Stimulated activated CD8-positive, alpha-beta memory T cell treated with anti-CD3 and anti-CD28 coated beads, Interleukin-7, amount 100 ng/mL, for 48 hours (primary cell): ENCODE measurements at places on chromosomes 16 and 17.

- peak; percentile 33 for DNase-seq
These were observed 2.7 kb downstream of the NDUFAF8 start for GRCh38 chr17:81241648-81242420.

DNA sequence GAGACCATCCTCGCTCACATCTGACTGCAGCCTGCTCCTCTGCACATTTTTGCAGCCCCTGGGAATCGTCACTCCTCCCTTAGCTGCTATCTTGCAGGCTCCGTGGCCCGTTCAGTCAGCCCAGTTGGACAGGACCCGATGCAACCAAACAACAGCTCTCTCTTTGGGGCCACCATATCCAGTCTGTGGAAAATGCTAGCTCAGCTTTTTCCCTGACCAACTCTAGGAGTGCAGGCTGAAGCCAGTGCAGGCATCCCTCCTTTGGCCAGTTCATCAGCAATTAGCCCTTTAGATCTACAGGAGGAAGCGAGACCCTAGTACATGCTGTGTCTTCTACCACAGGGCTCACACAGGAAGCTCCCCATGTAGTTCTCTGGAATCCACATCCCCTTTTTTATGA lies 182.1 kb downstream of the HS3ST3A1 start:
- no peak for DNase-seq

GRCh38 chr17:66984730-66985129 lies 20.2 kb downstream of the CACNG4 start:
- DNase-seq = no peak

- DNase-seq = no peak
These were observed 3.7 kb upstream of the ABCA9 start for GRCh38 chr17:69064476-69064875.

GRCh38 chr16:72501739-72502593 lies 330.0 kb upstream of the PMFBP1 start:
- DNase-seq = no peak

DNA sequence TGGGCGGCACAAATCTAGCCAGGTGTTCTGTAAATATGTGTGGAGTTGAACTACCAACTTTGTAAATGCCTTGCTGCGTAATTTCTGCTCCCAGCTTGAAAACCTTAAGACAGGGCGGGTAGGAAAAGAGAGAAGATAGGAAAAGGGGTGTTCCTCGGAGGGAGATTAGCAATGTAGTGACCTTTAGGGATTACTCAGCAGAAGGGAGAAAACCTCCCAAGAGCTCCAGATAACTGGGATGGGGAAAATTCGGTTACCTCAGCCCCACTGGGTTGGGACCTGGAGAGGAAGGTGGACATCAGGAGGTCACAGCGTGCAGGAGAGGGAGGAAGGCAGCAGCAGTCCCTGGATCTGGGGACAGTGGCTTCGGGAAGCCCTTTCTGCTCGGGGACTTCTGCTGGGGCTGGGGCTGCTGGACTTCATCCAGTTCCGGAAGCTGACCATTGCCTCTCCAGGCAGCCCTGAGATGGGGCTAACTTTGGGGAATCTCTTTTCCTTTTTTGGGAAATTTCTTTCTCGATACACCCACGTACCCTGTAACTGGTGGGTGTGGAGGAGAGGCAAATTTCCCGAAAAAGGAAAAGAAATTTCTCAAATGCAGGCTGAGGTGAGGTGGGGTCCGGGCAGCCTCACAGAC lies 39.2 kb downstream of the MPRIP start:
- DNase-seq = no peak

DNA sequence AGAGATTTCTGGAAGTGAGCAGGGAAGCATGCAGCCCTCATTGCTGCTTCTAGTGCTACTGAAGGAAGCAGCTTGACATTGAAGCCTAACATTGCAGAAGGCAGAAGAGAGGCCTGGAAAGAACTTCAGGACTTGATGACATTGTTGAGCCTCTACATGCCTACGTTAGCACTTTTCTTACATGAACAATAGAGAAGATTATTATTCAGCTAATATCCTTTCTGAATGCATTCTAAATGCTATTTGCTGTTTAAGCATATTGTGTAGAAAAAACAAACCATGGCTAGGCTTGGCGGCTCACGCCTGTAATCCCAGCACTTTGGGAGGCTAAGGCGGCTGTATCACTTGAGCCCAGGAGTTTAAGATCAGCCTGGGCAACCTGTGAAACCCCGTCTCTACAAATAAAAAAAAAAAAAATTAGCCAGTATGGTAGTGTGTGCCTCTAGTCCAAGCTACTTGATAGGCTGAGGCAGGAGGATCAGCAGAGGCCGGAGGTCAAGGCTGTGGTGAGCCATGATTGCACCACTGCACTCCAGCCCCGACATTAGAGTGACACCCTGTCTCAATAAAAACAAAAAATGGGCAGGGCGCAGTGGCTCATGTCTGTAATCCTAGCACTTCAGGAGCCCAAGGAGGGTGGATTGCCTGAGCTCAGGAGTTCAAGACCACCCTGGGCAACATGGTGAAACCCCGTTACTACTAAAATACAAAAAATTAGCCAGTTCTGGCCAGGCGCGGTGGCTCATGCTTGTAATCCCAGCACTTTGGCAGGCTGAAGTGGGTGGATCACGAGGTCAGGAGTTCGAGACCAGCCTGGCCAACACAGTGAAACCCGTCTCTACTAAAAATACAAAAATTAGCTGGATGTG lies 2.2 kb upstream of the AURKB start:
- DNase-seq = no peak

DNA sequence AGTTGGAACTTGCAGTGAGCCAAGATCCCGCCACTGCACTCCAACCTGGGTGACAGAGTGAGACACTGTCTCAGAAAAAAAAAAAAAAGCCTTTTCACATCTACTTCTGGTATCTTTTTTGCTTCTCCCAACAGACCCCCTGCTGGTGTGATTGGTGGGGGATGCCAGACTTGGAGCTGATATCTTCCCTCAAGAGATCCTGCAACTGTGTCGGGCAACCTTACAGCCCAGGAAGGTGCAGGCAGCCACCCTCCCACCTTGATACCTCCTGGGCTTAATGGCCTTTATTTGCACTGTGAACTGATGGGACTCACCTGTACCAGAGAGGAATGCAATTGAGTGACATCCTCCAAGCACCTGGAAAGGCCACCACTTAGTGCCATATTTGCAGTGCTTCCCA lies 142.3 kb downstream of the RGS9 start:
- DNase-seq = no peak

DNA sequence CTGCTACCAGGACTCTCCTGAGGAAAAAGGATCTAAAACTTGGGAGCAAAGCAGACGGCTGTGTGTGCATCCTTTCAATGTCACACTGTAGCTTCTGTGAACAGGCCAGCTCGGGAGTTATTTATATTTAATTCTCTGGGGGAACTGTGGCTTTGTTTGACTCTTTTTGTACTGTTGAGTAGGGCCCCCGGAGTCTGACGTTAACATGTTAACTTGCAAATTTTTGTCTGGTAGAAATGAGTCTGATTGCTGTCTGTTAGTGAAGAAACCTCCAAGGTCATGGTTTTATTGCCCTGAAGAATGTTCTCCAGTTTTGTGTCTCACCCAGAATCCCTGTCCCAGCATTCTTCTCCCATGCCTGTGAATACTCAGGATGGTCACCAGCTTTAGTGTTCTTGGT lies 14.2 kb upstream of the KCNG4 start:
- DNase-seq = no peak

- DNase-seq = no peak
These were observed 15.7 kb upstream of the CCL1 start for GRCh38 chr17:34378664-34379101.

GRCh38 chr16:75024594-75024993 lies 25.8 kb downstream of the ZNRF1 start:
- DNase-seq = no peak

DNA sequence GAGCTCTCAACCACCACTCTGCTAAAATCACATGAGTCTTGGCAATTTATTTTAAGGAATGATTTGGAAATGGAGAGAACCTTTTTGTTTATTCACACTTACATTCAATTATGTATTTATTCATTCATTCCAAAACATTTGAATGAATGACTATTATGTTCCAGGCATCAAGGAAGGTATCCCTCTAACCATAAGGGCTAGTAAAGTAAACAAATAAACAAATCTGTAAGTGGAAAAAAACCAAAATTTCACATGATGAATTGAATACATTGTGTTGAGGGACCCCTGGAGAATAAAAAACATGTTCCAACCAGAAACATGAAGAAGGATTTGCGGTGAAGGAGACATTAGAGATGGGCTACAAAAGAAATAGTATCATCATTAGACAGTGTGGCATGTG lies 677.8 kb downstream of the TOX3 start:
- DNase-seq = no peak

DNA sequence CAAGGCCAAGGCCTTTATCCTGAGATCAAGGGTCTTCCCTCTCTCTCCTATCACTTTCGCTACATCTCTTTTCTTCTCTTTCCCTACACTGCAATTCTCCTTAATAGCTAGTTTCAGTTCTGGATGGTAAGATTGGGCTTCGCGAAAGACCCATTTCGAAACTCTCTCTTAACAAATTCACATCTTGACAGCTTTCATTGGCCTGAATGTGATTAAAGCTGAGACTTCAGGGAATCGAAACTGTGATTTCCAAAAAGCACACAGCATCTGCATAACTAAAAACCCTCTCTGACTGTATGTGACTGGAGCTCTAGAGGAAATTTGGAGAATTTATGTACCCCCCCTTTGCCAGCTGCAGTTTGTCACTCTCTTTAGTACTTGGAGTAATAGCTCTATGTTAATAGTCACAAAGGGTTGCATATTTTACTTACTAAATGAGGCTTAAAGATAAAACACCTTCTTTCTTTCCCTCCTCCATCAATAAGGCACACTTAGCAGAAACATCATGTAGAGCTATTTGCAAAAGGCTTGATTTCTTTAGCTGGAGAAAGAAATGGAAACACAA lies 105.3 kb upstream of the FAM20A start:
- DNase-seq = no peak

DNA sequence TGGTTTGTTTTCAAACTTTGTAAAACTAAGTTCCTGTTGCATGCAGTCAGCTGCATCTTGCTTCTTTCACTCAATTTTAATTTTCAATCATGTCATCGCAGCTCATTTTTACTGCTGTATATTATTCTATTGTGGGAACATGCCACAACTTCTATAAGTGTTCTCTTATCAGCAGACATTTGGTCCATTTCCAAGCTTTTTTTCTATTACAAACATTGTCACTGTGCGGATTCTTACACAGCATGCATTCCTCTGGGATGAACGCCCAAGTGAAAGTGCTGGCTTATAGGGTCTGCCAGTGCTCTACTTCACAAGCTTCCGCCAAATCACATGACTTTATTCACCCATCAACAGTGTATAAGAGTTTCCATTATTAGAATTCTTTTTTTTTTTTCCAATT lies 22.7 kb downstream of the GINS3 start:
- no peak for DNase-seq

DNA sequence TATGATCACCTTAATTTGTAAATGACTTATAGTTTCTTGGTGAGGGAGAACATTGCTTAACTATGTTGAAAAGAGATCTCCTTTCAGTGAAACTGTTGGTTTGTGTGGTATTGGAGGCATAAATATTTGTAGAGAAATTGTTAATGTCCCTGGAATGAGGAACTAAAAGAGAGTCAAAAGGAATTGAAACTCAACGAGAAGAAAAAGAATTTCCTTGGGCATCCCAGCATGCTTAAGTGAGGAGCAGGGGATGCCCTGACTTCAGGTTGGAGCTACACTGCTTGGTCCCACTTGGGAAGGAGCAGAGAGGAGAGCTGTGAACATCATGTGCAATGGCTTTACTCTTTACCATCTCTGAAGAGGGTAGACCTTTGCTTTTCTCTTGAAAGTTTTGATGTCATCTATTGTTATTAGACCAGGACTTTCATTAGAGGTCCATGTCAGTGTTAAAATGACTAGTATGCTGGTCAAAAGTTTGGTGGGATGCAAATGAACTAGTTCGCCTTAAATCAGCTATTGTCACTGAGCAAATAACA lies 21.7 kb downstream of the KRT23 start:
- no peak for DNase-seq

GRCh38 chr16:15749371-15749770 lies 99.3 kb downstream of the NDE1 start:
- DNase-seq = no peak

DNA sequence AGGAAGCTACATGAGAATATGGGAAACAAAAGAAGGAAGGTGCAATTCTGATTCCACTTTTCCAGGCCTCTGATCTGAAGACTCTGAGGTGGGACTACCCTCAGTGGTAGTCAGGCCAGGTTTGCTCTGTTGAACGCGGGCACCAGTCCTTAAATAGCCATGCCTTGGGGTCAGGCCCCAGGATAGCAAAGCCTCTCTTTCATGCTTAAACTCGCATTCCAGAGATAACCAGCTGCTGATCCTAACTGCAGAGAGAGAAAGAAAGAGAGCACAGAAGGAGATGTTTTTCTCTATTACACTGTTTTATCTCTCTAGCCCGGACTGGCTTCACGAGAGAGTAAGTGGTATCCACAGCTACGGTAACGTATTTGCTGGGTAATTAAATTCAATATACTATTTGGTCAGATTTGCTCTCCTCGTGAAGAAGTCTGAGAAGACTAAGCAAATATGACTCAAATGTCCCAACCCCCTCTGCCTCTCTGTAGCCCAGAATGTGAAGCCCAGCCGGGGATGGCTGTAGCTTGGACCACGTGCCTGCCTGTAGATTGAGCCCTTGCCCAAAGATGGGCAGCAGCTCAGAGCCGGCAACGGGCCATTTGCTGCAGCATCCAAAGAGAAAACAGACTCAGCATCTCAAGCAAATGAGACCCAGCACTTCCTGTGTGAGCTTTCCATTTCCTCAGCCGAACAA lies 122.2 kb downstream of the SMG6 start:
- no peak for DNase-seq

DNA sequence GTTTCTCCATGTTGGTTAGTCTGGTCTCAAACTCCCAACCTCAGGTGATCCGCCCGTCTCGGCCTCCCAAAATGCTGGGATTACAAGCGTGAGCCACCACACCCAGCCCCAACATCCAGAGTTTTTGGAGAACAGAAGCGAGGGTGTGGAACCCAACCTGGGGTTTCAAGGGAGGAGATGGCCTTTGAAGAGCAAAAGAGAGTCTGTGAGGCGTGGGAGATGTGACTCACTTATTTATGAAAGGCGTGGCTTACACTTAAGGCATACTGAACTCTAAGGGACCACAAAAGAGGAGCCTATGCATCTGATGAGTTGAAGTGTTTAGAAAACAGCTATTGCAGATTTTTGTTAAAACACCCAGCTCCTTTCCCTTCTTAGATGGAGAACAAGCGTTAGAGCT lies 18.9 kb downstream of the ARSG start:
- no peak for DNase-seq

GRCh38 chr17:82528484-82529265 lies 9.1 kb downstream of the FOXK2 start:
- no peak for DNase-seq

DNA sequence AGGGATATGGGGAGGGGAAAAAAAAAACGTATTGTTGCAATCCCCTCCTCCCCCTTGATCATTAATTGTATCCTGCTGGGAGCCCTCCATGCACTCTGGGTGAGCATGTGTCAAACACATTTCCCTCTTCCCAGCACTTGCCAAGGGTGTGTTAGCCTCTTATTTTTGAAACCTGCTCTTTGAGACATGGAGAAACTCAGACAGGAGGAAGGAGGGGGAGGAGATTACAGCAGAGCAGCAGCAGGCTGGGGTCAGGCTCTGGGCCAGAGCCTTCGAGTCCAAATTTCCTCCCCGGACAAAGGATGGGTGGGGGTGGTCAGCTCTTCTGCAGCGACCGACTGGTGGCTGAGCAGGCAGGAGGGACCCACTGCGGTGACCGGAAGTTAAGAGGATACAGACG lies 64.7 kb downstream of the SOX9 start:
- no peak for DNase-seq

- DNase-seq = no peak
These were observed 1.1 kb downstream of the LRRC36 start for GRCh38 chr16:67327743-67328142.

GRCh38 chr17:48479014-48479402 lies 49.0 kb upstream of the SKAP1 start:
- no peak for DNase-seq

- DNase-seq = no peak
These were observed 8.0 kb upstream of the PIK3R6 start for GRCh38 chr17:8875436-8875835.
